Globus pallidus (tissue), 1 donor: ENCODE measurements at places on chromosomes 13 and 19.
A peak's percentile ranks its signal among the peaks of the same experiment; 100 is the strongest.

DNA sequence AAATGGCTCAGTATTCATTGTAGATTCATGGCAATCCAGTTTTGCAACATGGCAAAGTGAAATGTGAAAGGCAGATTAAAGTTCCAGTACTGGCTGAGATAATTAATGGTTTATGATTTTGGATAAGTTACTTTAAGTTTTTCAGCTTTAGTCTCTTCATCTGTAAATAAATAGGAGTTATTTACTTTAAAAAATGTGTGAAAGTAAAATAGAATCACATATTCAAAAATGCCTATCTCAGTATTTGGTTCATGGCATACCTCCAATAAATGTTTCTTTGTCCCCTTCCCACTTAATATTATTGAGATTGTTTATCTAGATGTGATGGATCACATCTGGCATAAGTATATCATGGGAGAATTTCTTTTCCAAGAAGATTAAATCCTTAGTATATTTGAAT is 426.0 kb downstream of the GPC5 start:
- DNase-seq = no peak

GRCh38 chr19:33823341-33823740 is 26.7 kb downstream of the KCTD15 start:
- DNase-seq = no peak

DNA sequence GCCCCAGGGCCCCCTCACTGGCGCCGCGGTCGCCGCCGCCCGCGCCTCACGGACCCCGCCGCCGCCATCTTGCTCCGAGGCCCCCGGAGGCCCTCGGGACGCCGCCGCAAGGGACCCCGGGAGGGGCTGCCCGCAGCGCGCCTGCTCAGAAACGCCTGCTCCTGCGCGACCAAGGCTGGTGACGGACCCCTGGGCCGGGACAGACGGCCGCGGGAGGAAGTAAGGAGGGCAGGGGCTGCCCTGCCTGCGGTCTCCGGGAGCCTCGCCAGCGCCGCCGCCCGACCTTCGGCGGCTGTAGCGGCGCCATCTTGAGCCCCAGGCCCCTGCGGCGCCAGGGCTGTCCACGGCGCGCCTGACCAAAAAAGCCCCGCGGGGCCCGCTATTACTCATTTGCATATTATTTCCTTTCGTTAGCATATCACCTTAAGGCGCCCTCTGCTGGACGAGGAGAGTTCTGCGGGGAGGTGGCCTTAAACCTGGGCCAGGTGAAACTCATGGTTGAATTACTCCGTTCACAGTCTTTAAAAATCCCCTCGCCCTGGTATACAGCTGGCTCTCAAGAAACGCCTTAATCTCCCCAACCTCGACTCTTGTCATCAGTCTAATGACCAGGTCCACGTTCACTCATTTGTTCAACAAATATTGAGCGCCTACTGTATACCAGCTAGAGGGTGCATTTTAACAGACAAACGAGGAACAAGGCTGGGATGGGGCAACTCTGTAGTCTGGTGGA is at the start of gene REXO1:
REXO1 (minus strand) TSS at position 85 of the 733 bp plus-strand sequence. CDS start 125 bp downstream, outside the sequence.
- DNase-seq = peak; percentile 91

GRCh38 chr19:30807278-30807677 is 435.1 kb downstream of the ZNF536 start:
- no peak for DNase-seq

DNA sequence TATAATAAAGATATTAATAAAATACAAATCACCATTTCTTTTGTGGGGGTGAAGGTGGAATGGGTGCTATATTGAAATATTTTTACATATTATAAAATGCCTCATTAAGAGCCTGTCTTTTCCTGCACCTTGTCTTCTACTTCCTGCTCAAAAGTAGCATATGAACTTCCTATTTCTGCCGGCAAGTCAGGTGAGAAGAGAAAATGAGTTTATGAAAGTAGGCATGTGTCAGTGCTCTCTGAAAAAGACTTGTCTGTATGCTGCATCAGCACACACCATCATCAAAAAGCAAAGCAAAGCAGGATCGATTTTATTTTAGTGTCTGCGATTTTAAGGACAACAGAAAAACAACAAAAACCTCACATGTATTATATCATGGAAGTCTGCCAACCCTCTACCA is 114.2 kb downstream of the RAP2A start:
- no peak for DNase-seq

DNA sequence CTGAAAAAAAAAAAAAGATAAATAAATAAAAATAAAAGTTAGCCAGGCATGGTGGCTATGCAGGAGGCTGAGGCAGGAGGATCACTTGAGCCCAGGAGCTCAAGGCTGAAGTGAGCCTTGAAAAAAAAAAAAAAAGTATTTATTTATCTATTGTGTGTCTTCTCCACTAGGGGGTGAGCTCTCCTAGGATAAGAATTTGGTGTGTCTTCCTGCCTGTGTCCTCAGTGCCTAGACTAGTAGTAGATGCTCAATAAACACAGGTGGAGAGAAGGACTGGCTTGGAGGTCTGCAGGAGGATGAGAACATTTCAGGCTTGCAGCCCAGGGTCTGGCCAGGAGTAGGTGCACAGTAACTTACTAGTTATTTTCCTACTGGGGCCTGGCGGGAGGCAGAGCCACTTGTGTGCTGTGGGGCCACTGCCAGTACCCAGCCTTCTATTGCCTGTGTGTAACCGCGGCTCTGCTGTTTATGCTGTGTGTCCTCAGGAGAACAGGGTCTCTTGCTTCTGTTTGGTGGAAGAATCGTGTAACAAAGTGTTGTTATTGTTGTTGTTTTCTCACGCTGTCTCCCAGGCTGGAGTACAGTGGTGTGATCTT is 5.4 kb downstream of the LMTK3 start:
- no peak for DNase-seq

DNA sequence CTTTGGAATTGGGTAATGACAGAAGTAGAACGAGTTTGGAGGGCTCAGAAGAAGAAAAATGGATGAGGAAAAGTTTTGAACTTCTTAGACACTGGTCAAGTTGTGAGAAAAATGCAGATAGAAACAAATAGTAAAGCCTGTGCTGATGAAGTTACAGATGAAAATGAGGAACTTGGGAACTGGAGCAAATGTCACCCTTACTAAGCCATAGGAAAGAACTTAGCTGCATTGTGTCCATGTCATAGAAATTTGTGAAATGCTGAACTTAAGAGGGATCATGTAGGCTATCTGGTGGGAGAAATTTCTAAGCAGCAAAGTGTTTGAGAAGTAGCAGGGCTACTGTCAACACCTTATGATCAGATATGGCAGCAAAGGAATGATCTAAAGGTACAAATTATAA is 289.2 kb upstream of the PCDH9 start:
- no peak for DNase-seq

DNA sequence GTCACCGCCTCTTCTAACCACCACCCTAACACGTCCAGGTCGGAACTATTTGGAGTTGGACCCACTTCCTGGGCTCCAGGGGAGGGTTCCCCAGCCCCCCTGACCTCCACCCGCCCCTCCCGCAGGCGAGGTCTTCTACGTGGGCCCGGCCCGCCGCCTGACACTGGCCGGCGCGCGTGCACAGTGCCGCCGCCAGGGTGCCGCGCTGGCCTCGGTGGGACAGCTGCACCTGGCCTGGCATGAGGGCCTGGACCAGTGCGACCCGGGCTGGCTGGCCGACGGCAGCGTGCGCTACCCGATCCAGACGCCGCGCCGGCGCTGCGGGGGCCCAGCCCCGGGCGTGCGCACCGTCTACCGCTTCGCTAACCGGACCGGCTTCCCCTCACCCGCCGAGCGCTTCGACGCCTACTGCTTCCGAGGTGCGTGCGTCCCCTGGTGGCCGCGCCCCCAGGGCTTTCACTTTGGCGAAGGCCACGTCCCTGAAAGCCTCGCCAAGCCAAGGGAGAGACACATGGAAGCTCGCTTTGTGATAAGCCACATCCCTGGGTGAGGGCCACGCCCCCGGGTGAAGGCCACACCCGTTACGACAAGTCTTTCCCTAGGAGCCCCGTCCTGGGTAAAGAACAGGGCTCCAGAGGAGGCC is 13.2 kb downstream of the NCAN start:
- no peak for DNase-seq

DNA sequence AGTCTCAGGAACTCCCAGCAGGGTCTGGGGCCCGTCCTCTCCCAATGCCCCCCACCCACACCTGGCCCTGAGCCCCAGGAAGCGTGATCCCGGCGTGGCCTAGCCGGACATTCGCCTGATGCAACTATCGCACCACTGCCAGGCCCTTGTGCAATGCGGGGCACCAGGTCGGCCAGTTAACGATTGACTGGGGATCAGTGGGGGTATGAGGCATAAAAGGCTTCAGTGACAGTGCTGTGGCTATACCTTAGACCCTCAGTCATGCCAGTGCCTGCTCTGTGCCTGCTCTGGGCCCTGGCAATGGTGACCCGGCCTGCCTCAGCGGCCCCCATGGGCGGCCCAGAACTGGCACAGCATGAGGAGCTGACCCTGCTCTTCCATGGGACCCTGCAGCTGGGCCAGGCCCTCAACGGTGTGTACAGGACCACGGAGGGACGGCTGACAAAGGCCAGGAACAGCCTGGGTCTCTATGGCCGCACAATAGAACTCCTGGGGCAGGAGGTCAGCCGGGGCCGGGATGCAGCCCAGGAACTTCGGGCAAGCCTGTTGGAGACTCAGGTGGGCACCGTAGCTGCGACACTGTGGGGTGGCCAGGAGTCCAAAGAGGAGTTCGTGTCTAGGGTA is at the start of gene ANGPTL8:
ANGPTL8 (plus strand) TSS at position 243 of the 624 bp plus-strand sequence; CDS start at position 262, 19 bp downstream.
- DNase-seq = no peak

DNA sequence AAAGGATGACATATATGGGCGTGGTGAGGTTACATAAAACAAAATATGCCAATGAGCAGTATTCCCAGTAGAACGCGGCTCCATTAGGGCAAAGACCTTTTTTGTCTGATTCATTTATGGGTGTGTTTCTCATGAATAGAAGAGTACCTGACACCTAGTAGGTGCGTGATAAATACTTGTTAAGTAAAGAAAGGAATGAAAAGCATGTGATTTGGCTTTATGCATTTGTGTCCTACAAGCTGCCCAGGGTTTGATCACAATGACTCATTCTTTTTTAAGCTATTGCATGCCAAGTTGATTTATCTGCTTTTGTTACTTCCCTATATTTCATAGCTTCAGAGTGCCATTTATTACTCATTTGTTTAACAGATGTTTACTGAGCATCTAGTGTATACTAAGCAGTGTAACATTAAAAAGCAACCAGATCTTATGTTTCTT is 19.1 kb upstream of the KCTD4 start:
- DNase-seq = no peak

GRCh38 chr13:48009284-48009683 is 8.2 kb upstream of the SUCLA2 start:
- no peak for DNase-seq

GRCh38 chr13:113468472-113469201 is 15.3 kb upstream of the ADPRHL1 start:
- DNase-seq = no peak

- no peak for DNase-seq
Measured at GRCh38 chr19:48613024-48613851, 1.6 kb downstream of the FAM83E start.

DNA sequence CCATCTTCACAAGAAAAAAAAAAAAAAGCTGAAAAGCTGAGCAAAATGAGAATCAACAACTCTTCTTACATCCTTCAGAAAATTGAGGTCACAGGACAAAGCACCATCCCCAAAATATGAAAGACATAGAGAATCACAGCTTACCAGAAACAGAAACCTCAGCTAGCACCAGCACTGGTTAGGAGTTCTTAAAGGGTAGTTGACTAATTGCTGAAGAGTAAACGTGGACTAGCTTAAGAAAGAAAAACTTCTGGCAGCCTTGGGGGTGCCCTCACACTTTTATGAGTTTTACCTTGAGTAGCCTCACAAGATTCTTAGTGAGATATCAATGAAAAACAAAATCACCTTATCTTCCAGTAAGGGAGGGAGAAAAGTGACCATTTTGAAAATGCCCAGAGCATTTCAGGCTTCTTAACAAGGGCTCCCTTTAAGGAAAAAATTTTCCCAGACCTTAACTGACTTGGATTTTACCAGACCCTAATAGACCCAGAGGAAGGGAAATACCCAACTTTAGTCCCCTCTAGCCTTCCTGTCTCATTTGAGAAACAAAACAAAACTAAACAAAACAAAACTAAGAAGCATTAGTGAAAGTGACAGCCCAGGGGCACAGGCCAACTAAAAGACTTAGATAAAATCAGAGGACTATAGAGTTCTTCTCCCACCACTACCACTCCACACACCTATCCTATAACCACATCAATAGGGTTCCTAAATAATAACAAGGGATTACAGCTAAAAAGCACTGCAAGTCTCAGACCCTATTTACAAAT is 888.6 kb downstream of the DIAPH3 start:
- DNase-seq = no peak

- DNase-seq = no peak
Measured at GRCh38 chr13:42929886-42930535, 62.0 kb downstream of the EPSTI1 start.
